ENCODE measurements at places on chromosomes 6 and 20.

DNA sequence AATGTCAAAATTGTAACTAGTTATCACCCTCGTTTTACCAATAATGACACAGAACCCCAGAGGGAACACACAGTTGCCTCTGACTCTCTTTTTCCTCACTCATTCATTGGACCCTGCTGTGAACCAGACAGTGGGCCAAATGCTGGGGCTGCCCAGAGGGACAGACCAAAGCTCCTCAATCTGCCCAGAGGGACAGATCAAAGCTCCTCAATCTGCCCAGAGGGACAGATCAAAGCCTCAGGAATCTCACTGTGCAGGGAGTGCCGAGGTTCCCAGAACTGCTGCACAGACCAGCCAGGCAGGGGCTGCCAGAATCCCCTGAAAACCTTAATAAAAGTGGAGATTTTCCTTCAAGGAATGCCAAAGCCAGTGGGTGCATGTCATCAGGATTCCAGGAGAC lies 179.1 kb downstream of the SOD2 start:
- no peak for DNase-seq

- no peak for DNase-seq
These were observed 34.9 kb downstream of the DYNLT1 start for GRCh38 chr6:158609455-158610155.

DNA sequence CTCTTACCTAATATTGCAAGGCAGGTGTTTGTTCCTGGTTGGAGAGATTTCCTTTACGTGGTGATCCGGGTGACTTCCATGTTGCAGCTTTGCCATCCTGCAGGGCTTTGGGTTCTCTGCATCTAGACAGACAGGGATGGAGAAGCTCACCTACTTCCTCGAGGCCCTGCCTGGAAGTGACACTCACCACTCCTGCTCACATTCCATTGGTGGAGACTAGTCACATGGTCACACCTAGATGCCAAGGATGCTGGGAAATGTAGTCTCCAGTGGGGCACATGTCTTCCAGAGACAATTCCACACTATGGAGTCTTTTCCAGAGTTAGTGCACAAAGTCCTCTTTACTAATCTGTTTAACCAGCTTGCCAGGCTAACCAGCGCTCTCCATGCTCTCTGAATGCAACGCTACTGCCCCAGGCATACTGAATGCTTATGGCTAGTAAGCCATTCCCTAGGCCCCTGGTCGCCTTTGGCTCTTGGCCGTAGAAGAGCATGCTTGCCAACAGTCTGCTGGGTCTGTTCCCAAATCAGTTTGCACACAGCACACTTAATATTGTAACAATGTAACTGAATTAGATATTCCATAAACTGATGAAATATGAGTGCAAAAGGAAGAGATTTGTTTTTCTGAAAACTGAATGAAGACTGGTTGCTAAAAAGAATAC lies 6.7 kb upstream of the KCNK15 start:
- DNase-seq = peak; percentile 60

DNA sequence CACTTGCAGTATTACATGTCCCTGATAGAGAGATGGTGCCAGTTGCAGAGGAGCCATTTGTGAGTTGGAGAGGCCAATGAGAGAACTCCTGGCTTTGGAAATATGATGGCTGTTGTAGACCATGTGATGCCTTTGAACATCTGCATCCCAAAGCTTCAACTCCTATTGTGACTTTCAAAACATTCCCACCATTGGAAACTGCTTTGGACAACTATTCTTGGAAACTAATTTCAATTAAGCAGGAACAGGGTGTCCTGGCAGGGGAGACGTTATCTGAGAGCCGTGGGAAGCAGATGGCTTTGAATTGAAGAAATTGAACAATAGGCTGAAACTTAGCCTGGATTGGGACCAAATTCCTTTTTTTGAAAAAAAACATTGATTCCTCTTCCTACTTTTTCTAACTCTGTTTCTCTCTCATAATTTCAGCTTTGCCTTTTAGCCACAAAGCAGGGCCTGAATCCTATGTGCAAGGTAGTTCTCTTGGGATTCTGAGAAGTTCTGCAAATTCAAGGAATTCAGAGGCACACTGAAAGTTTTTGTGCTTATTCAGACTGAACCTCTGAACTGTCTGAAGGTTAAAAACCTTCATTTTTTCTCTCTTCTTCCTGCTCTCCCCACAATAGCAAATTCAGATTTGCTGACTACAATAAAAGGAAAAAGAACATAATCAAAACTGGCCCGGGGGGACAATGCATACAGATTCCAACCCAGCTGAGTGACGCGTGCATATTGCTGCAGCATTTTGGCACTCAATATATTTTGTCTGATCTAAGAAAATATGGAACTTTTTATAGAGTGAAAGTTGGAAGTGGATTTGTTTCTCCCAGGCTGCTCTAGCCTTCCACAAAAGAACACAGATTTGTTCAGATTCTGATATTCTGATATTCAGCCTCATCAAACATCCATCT lies 720.4 kb upstream of the CHD6 start:
- no peak for DNase-seq

DNA sequence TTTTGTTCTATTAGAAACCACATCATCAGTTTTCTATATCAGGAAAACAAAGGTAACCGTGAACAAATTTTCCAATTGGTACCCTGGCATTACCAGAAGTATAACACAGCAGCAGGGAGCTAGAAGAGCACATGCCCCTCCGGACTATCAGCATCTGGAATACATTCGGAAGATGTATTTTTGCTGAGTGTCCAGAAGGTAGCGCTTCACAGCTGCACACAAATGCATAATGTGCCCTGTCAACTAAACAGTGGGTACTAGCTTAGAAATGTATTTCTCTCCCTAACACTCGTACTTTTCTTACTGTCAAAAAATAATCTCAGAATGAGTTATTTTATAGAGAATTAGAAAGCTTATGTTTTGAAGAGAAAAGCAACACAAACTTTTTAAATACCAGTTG lies 77.6 kb downstream of the HUS1B start:
- no peak for DNase-seq

- DNase-seq = no peak
These were observed 19.2 kb downstream of the RNF182 start for GRCh38 chr6:13943943-13944342.

- no peak for DNase-seq
These were observed 28.4 kb upstream of the SDHAF4 start for GRCh38 chr6:70538376-70538775.

DNA sequence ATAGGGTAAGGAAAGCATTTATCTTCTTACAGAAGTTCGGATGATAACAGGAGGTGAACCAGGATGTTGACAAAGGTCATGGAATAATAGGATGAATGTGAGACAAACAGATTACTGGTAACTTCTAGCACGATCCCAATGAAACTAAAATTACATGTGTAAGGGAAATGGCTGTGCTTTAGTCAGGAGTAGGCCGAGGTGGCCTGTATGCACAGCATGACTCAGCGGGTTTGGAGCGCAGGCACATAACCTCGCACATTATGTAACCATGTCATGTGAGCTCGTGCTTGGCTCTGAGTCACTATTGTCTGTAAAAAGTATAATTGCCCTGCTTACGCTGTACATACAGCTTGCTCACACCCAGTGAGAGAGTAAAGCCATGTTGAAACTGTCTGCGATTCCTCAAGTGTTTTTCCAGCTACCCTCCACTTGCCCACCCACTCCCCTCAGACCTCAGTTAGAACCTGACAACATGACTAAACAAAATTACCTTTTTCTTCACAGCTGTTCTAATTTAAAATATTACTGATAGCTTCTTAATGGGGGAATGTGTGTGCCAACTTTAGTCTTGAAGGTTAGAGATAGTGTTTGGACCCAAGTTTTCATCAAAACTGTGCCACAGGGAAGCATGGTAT lies 8.2 kb downstream of the CYB5R4 start:
- peak; percentile 4 for DNase-seq

DNA sequence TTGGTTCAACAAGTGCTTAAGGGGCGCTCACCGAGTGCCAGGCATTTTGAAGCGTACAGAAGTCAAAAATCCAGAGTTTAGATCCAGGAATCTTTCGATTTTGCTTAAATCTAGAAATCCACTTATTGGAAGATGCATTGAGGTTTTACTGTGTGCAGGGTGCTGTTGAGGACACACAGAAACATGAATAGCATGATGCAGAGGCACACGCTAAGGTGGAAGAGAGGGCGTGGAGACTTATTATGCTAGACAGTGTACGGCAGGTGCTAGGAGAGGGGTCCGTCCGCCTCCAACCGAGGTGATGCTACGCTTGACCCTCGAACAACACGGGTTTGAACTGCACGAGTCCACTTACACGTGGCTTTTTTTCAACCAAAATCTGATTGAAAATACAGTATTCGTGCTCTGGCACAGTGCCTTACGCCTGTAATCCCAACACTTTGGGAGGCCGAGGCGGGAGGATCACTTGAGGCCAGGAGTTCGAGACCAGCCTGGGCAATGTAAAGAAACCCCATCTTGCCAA lies 1.0 kb upstream of the KIF13A start:
- DNase-seq = no peak

GRCh38 chr6:168456907-168457652 lies 16.1 kb downstream of the SMOC2 start:
- DNase-seq = no peak

DNA sequence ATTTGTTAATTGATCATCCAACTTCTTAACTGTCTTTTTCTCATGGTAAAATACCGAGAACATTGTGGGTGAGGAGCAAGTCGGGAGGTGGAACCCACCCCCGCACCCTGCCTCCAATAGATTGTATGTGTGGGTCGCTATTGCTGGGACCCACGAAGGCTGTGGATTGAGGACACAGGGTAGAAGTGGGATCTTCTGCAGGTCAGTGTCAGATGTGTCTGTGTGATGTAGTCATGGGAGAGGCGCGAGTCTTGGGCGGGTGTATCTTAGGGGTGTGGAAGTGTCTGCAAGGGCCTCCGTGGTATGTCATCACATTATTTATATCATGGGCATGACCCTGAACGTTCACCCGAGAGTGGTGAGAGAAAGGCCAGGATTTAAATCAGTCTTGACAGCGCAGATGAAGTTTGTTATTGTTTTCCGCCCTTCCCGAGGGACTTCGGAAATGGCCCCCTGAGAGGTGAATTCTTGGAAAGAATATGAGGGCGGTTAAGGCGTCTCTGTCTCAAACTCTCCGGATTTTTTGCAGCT lies 472 bp upstream of the PAQR8 start:
- peak; percentile 20 for DNase-seq

- DNase-seq = no peak
These were observed 76.8 kb downstream of the CNKSR3 start for GRCh38 chr6:154433477-154434241.

- DNase-seq = no peak
These were observed 346.7 kb downstream of the CDH26 start for GRCh38 chr20:60304931-60305330.

GRCh38 chr6:44315516-44315915 lies 2.4 kb upstream of the AARS2 start:
- DNase-seq = no peak

DNA sequence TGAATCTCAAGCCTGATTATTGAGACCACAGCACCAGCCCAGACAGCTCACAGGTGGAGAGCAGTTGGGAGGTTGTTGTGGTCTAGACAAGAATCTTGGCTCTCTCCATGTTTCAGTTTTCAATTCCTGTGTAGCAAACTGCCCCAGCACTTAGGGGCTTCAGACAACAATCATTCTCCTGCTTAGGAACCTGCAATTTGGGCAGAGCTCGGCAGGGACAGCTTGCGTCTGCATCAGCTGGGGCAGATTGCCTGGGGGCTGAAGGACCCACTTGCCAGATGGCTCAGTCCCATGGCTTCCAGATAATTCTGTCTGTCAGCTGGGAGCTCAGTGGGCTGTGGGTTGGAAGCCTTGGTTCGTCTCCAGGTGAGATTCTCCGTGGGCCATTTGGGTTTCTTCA lies 6.9 kb downstream of the TGM6 start:
- DNase-seq = no peak

- DNase-seq = no peak
These were observed 22.2 kb downstream of the TBC1D20 start for GRCh38 chr20:440148-440547.

- no peak for DNase-seq
These were observed 47.4 kb upstream of the DDR1 start for GRCh38 chr6:30836957-30837356.

GRCh38 chr6:90383196-90383822 lies 86.7 kb upstream of the BACH2 start:
- no peak for DNase-seq

Measured in activated CD4-positive, alpha-beta T cell treated with anti-CD3 and anti-CD28 coated beads, Interleukin-2, amount 50 U/mL, for 48 hours (primary cell).